ENCODE measurements at places on chromosomes 3 and 15.

- no peak for DNase-seq
Measured at GRCh38 chr3:128546646-128547045, 53.6 kb upstream of the GATA2 start.

DNA sequence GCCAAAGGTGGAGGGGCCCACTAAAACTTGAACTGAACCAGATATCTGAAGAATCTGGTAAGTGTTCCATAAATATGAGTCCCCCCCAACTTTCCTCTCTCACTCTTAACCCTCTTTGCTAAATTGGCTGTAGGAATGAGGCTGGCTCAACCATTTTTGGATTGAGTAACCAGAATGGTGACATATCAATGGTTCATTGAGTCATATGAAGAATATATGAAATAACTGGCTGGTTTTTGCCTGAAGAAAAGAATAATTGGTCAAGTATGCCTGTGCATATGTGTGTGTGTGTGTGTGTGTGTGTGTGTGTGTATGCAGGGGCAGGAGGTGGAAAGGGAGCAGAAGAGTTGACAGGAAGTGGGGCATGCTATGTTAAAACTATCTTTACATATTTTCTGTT lies 472.9 kb upstream of the THBS1 start:
- no peak for DNase-seq

DNA sequence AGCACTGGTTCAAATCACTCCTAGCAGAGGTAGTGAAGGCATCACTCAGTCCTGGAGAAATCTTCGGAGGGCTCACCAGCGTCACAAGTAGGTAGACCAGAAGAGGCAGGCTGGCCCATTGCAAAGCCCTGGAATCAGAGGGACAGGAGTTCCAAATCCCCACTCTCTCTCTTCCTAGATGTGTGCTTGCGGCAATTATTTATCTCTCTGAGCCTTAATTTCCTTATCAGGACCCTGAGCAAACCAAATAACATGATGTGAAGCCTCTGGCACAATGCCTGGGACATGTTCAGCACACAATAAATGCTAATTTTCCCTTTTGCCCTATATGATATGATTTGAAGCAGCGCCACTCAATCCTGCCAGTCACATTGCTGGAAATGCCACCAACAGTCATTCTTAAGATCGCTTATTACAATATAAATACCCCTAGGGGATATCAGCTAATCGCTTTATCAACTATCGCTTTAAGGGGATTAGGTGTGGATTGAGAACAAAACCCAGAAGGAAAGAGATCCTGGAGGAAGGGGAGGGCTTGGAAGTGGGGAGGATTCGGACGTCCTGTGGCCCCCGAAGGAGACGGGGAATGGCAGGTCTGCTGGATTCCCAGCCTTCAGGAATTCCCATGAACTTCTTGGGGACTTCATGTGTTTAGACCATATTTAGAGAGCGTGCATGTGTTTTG lies 59.5 kb upstream of the TSEN2 start:
- no peak for DNase-seq

GRCh38 chr15:93943586-93943985 lies 287.8 kb upstream of the MCTP2 start:
- no peak for DNase-seq

DNA sequence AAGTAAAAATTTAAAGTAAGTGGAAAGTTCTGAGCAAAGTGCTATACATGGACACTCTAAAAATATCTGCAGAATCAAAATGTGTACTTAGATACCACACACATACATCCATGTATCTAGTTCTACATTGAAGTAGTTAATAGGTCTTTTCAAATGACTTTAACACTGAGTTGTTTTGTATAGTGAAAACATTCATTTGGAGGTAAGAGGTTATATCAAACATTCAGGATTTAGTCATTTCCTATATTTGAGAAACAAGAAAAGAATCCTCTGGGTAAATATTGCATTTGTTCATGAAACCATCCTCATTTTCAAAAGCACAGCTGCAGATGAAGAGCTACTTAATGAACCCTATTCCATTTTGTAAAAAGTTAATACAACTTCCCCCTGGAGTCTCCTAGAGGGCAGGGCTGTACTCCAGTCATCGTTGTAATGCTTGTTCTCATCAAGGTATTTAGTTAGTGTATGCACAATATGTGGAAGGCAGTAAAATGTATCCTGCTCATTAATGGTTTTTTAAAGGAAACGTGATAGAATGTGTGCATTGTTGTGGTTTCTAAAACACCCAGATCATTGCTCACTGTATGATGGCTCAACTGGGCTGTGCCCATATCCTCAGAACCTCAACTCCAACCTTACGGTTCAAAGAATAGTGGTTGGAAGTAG lies 26.2 kb downstream of the ARPP21 start:
- no peak for DNase-seq

GRCh38 chr15:75307778-75308390 lies 25.2 kb downstream of the GOLGA6D start:
- peak; percentile 7 for DNase-seq

GRCh38 chr3:99925584-99926230 lies 108.0 kb downstream of the CMSS1 start:
- DNase-seq, result peak; percentile 68

DNA sequence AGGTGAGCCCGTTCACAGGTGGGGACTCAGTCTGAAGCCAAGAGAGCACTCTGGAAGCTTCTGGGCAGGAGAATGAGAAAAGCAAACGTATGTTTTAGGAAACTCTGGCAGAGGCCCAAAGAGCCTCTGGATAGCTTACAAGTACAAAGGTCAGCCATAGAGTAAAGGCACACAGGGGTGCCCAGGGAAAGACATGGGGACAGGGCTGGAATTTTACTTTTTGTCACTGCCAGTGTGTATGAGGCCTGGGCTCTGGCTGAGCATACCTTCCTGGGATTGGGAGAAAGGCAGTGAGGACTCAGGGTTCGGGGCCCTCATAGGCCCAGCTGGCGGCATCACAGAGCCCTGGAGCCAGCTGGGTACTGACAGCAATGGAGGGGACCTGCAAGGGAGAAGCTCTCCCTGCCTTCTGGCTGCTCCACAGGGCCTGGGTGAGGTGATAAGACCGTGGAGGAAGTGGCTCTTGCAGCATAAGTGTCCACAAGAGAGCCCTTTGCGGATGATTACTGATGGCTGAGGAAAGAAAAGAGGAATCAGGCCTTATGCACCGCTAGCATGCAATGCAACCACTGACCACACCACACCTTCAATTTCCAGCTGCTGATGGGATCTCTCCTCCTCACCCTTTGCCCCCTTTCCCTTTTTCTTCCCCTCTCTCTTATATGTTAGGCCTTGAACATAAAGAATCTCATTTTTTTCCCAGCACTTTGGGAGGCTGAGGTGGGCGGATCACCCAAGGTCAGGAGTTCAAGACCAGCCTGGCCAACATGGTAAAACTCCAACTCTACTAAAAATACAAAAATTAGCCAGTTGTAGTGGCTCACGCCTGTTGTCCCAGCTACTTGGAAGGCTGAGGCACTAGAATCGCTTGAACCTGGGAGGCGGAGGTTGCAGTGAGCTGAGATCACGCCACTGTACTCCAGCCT lies 25.1 kb upstream of the BCL2L10 start:
- DNase-seq, result no peak

- DNase-seq, result no peak
Measured at GRCh38 chr3:308597-309321, 112.2 kb downstream of the CHL1 start.

DNA sequence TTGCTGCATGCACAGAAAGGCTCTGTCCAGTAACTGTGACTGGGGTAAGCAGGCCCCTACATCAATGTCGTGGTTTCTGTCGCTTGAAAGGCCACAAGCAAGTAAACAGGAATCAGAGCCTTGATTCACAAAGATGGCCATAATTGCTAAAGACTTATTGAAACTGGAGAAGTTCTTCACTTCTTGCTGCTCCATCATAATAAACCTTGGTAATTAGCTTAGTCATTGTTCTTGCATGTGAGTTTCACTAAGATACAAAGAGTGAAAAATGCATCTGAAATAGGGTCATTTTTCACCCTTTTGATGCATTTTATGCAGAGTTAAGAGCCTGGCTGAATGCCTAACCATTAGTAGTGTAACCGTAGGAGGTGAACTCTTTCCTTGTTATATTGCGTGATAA lies 3.2 kb downstream of the SEMA6D start:
- DNase-seq, result no peak

- DNase-seq, result no peak
Measured at GRCh38 chr3:126431103-126431534, 36.4 kb downstream of the CFAP100 start.

DNA sequence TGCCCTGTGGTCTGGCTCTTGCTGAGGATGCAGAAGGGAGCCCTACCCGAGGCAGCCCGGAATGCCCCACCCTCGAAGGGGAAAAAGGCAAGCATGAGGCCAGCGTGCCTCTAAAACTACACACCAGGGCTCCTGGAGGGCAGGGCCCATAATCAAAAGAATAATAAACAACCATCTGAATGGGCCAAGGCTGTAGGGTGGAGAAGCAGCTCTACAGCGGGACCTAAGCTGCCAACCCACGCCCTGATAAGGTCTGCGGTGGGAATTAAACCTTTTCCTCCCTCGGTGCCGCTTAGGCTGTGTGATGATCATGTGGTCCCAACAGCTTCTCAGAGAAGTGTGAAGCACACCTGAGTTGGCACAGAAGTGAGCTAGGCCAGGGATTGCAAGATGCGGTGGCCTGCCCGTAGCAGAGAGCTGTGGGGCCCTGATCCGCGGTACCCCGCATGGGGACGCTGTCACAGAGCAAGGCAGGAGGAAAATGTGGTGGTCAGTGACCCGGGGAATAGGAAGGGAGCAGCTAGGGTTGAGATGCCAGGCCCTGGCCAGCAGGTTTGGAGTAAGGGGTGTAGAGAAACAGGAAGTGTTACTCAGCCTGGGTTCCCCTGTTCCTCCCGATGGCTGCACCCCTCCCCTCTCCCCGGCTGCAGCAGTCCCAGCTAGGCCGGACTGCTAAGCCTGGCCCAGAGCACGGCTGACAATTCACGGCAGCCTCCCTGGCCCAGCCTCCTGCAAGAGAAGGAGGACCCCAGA lies 1.1 kb upstream of the C15orf62 start:
- DNase-seq, result no peak

All from RCC 7860 (cell line).